ENCODE measurements at places on chromosomes 1 and 21.

DNA sequence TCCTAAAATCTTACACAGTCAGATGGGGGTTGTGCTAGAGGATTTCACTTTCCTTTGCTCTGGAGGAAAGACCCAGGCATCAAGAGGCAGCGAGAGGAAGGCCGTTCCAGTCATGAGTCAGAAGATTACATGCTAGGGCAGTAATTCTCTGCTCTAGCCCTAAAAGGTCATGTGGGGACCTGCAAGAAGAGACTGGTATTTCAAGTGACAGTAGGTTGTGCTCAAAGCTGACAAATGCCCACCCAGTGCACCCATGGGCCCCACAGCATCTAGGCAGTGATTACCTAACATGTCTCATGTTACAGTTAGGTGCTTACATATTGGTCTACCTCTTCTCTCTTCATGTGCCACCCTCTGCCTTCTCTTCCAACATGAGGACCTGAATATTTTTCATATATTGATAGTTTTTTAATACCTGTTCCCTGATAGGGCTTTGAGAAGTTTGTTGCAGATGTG is 99.7 kb upstream of the BEND5 start:
- peak; percentile 25 for DNase-seq

GRCh38 chr1:43554444-43554992 is 23.8 kb downstream of the PTPRF start:
- DNase-seq = peak; percentile 61

DNA sequence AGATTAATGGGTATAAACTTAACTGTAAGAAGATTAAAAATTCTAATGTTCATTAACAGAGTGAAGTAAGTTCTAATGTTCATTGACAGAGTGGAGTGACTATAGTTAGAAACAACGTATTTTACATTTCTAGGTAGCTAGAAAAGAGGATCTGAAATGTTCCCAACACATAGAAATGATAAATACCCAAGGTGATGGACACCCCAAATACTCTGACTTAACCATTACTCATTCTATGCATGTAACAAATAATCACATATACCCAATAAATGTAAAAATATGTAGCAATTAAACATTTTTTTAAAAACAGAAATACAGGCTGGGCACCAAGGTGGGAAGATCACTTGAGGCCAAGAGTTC is 62.1 kb downstream of the ABL2 start:
- no peak for DNase-seq

DNA sequence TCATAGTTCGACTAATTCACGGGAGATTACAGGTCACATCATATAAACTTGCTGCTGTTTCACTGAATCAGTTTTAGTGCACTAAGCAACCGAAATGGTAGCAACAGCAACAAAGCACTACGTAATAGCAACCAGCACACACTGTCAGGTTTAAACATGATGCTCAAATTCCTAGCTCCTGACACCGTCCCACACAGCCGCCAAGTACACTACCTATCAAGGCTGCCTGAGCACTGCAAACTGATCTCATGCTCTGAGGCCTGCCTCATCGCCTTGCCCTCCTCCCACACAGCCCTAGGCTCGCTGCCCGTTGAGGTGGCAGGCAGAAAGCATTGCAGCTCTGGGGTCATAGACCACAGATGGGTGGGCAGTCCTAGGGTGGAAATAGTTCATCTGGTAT is 12.4 kb downstream of the LAMC2 start:
- DNase-seq = peak; percentile 39

GRCh38 chr1:240682166-240682858 is 70.4 kb upstream of the GREM2 start:
- no peak for DNase-seq

GRCh38 chr1:33762962-33763361 is 100.9 kb upstream of the HMGB4 start:
- DNase-seq = no peak

- peak; percentile 65 for DNase-seq
Observed at GRCh38 chr1:112808861-112809684, 93.9 kb upstream of the PPM1J start.

DNA sequence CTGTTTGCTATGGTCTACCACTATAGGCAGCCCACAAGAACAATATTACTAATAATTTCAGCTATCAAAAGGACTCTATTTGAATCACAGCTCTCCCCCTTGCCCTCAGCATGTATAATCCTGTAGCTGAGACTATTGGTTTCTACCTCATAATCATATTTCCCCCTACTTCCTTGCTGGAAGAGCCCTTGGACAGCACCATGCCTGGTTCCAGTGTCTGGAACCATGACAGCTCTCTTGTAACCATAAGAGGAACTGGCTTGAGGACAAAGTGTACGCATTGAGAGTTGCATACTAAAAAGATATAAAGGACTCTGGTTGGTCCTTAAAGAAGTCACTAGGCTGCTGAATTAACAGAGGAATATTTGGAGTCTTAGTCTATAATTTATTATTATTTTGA is 110.7 kb upstream of the ZRANB2 start:
- DNase-seq = no peak

- DNase-seq = peak; percentile 35
Observed at GRCh38 chr1:45945426-45945825, 142.0 kb downstream of the MAST2 start.

DNA sequence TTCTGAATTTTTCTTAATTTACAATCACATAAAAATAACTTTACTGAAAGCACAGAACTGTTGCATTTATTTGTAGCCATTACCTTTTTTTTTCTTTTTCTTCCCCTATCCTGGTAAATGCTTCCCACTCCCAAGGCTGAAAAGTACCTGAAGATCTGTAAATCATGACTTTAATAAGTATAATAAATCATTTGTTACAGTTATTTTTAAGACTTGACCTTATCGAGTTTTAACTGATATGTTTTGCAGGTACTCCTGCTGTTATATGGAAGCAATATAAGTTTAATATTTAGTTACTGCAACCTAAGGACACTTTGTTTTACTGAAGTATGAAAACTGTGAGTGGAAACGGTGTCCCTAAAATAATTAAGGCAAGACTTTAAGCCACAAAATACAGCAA is 142.6 kb downstream of the TTLL7 start:
- DNase-seq = no peak

DNA sequence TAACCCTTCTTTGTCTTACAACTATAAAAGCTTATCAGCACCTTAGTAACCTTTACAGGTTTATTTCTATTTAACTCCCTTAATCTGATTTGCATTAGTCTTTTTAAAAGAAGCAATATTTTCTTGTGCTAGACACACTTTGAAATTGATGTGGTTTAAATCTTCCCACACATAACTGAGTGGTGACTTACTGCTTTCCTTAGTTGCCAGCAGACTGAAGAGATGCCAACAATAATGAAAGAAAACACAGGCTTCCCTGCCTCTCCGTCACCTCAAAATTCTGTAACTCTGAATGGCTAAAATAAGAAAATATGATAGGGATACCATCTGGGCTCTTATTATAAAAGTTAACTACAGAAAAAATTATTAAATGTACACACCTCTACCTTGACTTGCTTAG is 196.8 kb downstream of the PTBP2 start:
- DNase-seq = peak; percentile 68

DNA sequence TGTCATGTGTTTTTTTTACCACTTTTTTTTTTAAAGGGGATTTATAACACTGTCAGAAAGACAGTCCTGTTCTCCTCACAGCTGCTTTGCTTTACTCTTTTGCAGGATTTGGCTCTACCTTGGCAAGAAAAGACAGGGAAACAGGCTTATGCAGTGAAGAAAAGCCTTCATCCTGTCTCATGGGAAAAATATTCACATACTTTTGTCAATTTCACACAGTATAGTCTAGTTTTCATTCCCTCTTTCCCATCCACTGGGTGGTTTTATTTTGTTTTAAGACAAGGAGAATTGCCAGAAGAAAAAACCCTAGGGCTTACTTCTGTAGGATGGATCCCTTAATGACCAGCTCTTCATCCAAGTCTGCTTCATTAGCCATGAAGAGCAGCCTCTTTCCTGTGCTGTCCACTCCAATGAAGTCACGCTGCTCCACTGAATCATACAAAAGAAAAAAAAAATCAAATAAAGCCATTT is 60.0 kb downstream of the EIF2B3 start:
- peak; percentile 72 for DNase-seq

DNA sequence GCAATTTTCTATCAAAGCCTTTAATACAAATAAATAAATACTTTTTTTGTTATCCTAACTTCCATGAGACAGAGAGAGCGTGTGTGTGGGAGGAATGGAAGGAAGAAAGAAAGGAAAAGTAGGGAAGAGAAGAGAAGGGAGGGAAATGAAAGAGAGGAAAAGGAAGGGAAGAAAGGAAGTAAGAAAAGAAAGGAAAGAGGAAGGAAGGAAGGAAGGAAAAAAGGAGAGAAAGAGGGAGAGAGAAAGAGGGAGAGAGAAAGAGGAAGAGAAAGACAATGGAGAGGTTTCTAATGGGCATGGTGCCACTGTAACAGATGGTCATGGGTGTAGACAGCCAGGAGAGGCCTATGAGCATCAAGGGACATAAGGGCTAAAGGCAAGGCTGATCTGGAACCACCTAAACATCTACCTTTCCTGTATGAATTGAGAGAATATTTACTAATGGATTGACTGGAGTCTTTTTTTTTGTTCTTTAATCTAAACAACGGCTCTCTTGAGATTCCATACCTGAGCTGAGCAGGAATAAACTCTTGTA is 234.9 kb downstream of the PTPRC start:
- no peak for DNase-seq

- no peak for DNase-seq
Observed at GRCh38 chr1:204751480-204751879, 65.9 kb upstream of the LRRN2 start.

- DNase-seq = no peak
Observed at GRCh38 chr1:174301295-174302077, 142.2 kb downstream of the RABGAP1L start.

DNA sequence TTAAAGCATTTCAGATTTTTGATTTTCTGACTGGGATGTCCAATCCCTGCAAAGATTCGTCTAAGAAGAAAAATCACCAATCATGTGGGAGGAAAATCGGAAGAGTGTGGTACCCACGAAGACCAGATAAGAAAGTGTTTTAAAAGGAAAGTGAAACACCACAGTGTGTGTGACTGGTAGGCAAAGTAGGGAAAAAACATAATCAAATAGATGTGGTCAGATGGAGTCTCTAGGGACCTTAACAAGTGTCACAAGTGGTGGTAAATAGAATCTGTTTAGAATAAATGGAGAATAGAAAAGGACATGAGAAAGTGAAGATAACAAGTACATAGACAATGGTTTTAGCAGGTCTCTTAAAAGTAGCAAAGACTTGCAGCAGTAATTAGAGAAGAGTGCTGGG is 154.6 kb downstream of the SLC30A10 start:
- no peak for DNase-seq

DNA sequence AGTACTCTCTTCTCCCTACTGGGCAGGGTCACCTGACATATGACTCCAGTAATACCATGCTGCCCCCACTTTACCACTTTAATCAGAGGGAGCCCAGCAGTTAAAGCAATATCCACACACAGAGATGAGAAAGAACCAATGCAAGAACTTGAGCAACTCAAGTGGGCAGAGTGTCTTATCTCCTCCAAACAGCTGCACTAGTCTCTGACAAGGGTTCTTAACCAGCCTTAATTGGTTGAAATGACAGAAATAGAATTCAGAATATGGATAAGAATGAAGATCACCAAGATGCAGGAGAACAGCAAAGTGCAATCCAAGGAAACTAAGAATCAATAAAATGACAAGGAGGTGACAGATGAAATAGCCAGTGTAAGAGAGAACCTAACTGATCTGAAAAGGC is 91.0 kb downstream of the KCNT2 start:
- DNase-seq = no peak

GRCh38 chr1:150564051-150564991 is 15.1 kb downstream of the MCL1 start:
- DNase-seq = peak; percentile 62

- DNase-seq = no peak
Observed at GRCh38 chr1:81160696-81161095, 640.0 kb upstream of the ADGRL2 start.

GRCh38 chr1:74334147-74334546 is 99.0 kb downstream of the TNNI3K start:
- DNase-seq = no peak

GRCh38 chr1:21436488-21437340 is 3.2 kb upstream of the NBPF3 start:
- no peak for DNase-seq

GRCh38 chr1:175155473-175155856 is 37.1 kb downstream of the KIAA0040 start:
- DNase-seq = no peak

DNA sequence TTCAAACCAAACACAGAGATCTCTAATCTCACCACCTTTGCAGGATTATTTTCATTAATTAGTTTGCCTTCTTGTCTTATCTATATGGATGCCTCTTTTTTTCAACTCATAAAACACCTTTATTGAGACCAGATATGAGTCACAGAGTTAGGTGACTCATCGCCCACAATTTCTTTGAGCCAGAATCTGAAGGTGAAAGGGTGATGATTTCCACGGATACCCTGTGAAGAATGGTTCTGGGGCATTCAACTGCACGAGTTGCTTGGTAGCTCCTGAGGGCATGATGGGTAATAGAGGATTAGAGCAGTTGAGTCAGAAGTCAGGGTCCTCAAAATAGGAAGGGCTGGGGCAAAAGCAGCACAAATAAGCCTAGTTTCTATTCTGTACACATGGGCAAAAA is 128.2 kb downstream of the TBX19 start:
- DNase-seq = peak; percentile 32

DNA sequence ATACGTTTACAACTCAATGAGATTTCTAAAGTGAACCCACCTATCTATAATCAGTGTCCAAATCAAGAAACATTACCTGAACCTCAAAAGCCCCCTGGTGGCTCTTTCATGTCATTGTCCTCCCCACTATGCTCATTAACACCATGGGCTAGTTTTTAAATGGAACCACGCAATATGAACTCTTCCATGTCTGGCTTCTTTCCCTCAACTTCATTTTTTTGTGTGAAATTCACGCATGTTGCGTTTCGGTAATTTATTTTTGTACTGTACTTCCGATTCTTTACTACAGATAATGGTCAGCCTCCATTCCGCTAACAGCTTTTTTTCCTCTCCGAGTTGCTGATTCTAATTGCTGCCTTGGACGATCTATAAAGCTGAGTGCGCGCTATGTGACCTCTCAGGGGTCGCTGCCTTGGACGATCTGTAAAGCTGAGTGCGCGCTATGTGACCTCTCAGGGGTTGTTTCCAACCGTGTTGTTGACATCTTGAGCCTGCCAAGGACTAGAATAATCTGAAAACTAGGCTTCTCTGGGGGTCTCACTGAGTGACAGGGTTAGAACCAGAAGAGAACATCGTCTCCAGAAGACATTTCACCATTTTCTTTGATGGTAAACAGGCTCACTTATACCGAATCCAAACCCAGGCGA is 1.1 kb upstream of the CACYBP start:
- DNase-seq = peak; percentile 65

DNA sequence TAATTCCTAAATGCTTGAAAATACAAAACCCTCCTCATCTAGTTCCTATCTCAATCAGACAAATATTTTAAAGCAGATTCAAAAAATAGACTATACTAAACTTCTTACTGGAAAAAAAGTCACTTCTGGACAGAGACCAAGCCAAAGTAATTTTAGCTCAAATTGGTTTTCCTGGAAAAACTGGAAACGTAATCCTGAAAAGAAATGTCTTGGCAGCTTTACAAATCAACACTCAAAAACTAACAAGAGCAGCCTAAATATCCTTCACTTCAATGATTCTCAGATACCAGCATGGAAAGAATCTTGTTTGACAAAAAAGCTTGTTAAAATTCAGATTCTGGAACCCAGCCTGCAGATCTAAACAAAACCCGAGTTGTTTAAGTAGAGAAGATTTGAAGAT is 9.1 kb upstream of the GPR88 start:
- peak; percentile 42 for DNase-seq

GRCh38 chr21:44344541-44345183 is 5.5 kb upstream of the CFAP410 start:
- no peak for DNase-seq

GRCh38 chr1:23469372-23469982 is 14.5 kb downstream of the ASAP3 start:
- no peak for DNase-seq

Measured in LHCN-M2 (cell line).